ENCODE measurements at places on chromosomes 5 and 9.

DNA sequence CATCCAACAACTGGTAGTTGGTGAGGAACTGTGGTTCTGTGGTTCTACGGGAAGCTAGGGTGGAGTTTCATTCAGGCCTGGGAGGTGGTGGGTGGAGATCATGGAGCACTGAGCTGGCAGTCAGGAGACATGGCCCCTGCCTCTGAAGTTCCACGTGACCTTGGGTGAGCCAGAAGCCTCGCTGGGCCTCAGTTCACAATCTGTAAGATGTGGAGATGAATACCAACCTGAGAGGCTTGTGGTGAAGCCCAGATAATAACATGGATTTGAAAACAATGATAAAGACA, 177.9 kb downstream of the MACROH2A1 start:
- DNase-seq, result no peak

GRCh38 chr9:71879644-71880174, 31.3 kb downstream of the ABHD17B start:
- DNase-seq, result no peak

GRCh38 chr5:170832241-170832640, 29.6 kb upstream of the RANBP17 start:
- no peak for DNase-seq

DNA sequence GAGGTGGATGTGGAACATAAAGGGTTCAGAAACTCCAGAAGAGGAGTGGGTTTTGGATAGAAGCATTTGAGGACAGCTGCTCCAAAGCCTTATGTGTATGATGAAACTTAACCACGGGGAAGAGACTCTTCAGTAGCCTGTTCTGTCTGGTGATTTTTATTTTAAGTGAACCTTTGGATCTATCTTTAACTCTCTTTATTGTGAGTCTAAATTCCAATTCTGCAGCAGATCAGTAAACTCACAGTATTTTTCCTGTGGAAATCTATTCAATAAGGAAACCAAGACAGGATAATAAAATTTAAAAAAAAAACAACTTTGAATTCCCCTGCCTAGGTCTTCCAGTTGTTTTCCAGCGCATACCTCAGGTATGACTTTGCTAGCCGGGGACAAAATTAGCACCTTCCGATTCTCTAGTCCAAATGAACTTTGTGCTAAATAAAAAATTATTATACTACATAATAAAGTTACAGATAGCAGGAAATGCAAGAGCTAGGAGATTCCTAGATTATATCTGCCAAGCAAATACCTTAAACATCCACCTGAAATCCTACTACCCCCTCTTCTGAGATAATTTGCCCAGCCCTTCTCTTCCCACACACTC, 101.9 kb downstream of the NLN start:
- no peak for DNase-seq

DNA sequence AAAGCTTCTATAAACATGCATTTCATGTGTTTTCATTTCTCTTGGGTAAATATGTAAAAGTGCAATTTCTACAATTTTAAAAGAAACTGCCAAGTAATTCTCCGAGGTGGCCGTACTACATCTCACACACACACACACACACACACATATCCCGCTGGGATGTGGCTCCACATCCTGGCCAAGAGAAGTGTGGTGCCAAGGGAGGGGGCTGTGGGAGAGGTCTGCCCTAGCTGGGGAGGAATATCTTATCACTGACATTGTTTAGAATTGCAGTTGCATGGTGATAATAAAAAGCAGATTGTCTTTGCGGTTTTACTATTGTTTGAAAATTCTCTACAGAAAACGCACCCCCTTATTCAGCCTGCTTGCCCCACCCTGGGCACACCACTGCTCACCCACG, 558.4 kb downstream of the BNC2 start:
- no peak for DNase-seq
